Activated T-helper 17 cell treated with anti-CD3 and anti-CD28 coated beads, Interleukin-2, amount 50 U/mL, for 72 hours (primary cell): ENCODE measurements at places on chromosomes 1 and 21.

GRCh38 chr21:46569081-46569480 is 35.8 kb downstream of the S100B start:
- ATAC-seq, result no peak

DNA sequence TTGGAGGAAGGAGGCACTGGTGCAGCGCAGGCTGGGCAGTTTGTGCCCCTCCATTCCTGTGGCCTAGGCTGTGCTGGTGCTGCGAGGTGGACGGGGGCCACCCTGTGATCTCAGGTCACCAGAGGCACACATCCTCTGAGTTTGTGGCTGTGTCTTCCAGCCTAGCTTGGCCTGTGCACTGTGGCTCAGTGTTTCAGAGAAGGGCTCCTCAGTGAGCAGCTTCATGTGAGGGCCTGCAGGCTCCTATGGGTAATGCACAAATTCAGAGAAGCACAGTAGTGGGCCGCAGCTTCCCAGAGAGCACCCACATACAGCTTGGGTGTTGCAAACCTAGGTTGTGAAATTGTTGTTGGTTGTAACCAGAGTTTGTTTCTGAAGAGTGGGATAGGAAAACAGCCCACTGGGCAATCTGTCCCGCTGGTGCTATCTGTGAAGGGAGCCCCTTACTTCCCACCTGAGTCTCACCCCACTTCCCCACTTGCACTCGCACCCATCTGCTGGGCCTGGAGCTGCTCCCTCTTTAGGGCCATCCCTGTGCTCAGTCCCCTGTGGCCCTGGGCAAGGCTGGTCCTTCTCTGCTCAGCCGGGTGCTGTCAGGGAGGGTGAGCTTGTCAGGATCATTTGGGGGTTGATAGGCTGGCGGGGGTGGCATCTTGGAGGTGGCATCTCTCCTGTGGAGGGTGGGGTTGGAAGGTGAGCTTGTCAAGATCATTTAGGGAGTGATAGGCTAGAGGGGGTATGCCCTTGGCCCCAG is 30.2 kb downstream of the SNAP47 start:
- no peak for ATAC-seq

DNA sequence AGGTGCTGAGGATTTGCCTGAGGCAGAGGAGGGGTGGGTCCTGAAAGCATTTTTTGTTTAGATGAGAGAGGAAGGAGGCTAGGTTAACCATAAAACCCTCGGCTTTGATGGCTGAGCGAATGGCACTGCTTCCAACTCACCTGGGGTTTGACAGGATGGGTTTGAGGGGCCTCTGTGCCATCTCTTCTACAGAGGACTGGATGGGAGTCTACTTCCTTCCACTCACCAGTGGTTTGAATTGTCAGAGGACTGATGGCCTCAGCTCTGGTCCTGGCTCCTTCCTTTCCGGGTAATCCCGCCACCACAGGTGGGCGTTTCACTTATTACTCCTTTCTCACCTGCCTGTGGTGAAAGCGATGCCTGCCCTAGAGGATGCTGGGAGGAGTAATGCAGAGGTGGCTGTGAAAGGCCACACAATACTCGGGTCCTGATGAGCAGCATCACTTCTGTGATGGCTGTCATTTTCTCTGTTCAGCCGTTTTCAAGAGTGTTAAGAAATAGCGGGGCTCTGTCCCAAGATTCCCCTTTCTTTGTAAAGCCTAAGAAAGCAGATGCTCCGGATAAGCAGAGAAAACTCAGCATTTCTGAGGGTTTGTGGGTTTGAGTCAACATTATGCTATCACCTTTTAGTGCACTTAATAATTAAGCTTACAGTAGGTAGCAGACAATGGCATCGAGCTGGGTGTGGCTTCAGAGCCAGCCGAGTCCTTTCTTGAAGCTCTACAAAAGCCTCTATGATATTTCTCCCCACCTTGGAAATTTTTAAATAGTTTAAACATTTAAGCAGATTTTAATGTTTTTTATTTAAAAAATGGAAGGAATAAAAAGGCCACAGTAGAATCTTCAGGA is 220.7 kb downstream of the HLX start:
- ATAC-seq, result no peak

DNA sequence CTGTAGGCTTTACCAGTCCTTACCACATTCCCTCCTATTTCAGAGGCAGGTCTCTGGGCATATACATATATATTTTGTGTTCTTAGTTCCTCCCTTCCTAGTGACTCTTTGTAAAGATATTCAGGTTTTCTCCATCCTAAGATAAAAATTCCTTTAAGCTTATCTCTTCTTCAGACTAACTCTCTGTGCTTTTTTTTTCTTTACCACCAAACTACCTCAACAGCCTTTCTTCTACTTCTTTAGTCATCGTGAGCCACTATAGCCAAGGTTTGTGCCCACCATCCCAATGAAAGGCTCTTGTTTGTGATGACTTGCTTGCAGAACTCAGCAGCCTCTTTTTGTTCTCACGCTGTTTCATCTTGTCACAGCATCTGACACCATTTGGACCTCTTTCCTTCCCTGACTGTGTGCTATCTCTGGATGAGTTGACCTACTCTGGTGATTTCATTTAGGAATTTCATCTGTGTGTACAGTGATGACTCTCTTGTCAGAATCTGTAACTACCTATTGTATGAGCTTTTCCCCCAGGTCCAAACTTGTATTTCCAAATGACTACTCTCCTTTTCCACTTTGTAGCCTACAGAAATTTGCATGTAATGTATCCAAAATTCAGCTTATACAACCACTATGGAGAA is 59.0 kb upstream of the MACF1 start:
- ATAC-seq, result no peak

- ATAC-seq, result no peak
Observed at GRCh38 chr21:20024741-20025140, 973.5 kb upstream of the NCAM2 start.

DNA sequence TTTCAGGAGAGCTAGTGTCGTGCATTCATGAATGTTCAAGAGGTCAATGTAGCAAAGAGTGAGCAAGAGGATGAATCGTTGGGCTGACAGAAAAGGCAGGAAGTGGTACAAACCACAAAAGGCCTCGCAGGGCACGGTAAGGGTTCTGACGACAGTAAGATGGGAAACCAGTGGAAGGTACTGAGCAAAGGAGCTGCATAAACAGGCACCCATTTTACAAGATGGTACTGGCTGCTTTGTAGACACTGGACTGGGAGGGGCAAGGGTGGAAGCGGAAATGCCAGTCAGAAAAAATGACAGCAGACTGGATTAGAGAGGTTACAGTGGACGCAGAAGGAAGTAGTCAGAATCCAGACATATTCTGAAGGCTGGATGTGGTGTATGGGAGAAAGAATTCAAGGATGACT is 123.5 kb downstream of the PTPN14 start:
- ATAC-seq, result peak; percentile 99

GRCh38 chr1:100628631-100629081 is 90.7 kb downstream of the GPR88 start:
- no peak for ATAC-seq

DNA sequence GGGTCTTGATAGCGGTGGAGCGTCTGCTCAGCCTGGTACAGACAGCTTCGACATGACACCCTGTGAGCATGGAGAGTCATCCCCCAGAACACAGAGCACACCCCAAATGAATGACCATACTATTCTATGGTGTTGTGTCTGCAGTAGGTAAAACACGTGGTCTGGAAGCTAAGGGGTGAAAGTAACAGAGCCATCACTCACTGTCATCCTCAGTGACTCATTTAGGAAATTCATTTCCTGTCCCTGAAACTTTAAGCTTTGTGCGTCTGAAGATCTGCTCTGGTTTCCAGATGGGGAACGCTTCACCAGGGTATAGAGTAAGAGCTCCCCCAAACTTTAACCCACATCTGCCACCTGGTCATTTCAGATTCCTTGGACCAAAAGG is 94.8 kb upstream of the DISP3 start:
- peak; percentile 89 for ATAC-seq

DNA sequence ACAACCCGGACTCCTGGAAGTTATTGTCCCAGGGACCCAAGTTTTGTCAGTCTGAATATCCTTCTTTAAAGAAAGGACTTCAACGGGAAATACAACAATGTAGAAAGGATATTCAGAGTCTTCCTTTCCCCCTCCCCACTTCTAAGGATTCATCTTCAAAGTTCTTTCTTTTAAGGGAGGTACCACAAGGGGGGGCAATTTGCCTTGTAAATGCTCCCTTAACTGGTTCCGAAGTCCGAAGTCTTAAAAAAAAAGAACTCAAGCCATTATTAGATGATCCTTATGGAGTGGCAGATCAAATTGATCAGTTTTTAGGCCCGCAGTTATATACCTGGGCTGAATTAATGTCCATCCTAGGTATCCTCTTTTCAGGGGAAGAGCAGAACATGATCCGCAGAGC is 47.0 kb downstream of the SERINC2 start:
- no peak for ATAC-seq

- no peak for ATAC-seq
Observed at GRCh38 chr1:156196445-156196844, 2.5 kb downstream of the SLC25A44 start.

DNA sequence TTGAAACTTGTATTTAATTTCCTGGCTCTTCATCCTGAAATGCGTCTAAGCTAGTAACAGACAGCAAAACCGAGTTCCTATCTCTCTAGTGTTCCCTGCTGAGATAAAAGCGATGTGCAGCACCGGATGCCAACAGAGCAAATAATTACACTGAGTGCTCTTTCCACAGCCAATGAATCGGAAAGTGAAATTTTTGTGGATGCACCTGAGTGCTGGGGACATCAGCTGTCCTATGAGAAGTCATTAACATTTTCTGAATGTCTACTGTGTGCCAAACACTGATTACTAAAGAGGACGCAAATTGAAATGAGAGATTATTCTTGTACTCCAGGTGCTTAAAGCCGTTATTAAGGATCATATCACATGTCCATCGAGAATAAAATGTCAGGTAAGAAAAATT is 278.0 kb downstream of the RGS7 start:
- ATAC-seq, result no peak

DNA sequence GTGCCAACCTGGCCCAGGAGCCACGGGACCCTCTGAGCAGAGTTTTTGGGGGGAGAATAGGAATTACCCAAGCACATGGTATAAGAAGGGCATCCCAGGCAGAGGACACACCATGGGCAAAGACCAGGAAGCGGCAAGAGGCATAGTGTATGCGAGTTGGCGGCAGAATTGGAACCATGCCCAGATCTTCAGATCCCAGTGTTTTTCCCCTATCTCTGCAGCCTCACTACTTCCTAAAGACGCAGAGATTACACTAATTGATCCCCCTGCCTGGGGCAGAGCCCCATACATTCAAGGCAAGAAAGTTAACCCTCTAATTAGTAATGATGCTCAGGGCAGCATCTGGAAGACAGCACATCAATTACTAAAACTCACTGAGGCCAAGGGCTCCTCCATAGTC is 48.2 kb downstream of the SYT2 start:
- no peak for ATAC-seq
